ENCODE measurements at places on chromosomes 12 and 14.
A peak's percentile ranks its signal among the peaks of the same experiment; 100 is the strongest.

DNA sequence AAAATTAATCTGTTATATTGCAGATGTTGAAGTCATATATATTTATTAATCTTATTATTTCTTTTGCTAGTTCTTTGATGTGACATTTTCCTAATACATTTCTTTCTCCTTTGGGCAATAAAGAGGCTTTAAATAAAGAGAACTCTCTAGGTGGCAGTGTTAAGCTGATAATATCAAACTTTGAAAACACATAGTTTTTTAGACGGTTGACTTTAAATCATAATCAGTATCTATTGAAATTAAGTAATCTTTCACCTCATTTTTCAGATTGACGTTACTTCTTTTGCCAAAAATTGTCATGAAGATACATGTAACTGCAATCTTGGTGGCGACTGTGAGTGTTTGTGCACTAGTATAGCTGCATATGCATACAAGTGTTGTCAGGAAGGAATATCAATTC lies 130.8 kb upstream of the PTPRQ start:
- no peak for DNase-seq

GRCh38 chr12:19244312-19244711 lies 114.8 kb downstream of the PLEKHA5 start:
- DNase-seq: no peak

DNA sequence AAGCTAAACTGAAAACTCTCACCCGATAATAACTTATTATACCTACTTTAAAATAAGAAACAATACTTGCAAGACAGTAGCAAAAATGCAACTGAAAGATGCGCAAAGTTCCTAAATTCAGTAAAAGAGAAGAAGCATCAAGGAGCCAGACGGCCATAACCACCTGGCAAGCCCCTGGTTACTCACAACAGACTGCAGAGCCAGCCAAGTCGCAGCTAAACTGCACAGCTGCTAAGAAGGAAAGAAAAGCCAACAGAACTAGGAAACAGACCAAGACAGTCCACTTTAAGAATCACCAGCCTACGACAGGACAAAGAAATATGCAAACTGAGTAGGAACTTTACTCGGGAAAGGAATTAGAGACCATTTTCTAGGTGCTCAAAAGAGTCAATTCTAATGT lies 127.9 kb downstream of the TMTC1 start:
- DNase-seq: no peak

- peak; percentile 26 for DNase-seq
Measured at GRCh38 chr12:69024907-69025306, 91.9 kb upstream of the CPM start.

GRCh38 chr12:86134561-86134960 lies 121.6 kb downstream of the MGAT4C start:
- DNase-seq: peak; percentile 74

GRCh38 chr12:105018776-105019175 lies 32.7 kb downstream of the NOPCHAP1 start:
- DNase-seq: no peak

DNA sequence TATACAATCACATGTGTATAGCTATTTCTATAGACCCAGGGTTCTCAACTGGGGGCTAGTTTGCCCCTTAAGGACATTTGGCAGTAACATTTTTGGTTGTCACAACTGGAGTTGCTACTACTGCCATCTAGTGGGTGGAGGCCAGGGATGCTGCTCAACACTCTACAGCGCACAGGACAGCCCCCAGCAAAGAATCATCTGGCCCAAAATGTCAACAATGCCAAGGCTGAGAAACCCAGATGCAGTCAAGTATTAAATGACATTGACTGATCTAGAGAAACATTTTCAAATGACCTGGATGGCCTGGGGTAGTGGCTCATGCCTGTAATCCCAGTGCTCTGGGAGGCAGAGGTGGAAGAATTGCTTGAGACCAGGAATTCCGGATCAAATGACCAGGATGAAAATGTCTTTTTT lies 5.8 kb downstream of the WSB2 start:
- DNase-seq: peak; percentile 63

- no peak for DNase-seq
Measured at GRCh38 chr14:70962935-70963334, 55.7 kb downstream of the PCNX1 start.

- no peak for DNase-seq
Measured at GRCh38 chr14:65100922-65101541, 1.3 kb downstream of the MAX start.

DNA sequence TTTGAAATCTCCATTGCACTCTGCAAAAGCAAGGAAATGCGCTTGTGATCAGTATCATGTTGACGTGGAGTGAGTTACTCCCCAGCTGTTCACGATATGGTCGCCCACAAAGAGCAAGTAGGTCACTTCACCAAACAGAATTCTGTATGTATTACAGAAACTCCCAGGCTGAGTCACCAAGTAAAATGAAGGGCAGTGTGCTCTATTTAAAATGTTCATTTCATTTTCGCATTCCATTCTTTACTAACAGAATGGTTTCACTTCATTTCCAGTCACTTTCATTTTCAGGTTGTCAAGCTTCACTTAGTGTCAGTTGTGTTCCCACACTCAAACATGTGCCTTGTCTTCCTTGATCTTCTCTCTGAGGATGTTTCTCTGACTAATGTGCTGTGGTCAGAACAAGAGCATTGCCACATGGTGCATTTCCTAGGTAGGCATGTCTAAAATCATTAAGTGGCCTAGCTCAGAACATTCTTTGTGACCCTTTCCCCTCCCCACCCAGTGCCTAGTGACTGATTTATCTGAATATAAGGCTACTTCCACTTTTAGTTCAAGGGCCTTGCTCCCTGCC lies 391.2 kb downstream of the RAD51B start:
- peak; percentile 91 for DNase-seq

- DNase-seq: peak; percentile 64
Measured at GRCh38 chr12:28191051-28192048, 1.1 kb downstream of the CCDC91 start.

DNA sequence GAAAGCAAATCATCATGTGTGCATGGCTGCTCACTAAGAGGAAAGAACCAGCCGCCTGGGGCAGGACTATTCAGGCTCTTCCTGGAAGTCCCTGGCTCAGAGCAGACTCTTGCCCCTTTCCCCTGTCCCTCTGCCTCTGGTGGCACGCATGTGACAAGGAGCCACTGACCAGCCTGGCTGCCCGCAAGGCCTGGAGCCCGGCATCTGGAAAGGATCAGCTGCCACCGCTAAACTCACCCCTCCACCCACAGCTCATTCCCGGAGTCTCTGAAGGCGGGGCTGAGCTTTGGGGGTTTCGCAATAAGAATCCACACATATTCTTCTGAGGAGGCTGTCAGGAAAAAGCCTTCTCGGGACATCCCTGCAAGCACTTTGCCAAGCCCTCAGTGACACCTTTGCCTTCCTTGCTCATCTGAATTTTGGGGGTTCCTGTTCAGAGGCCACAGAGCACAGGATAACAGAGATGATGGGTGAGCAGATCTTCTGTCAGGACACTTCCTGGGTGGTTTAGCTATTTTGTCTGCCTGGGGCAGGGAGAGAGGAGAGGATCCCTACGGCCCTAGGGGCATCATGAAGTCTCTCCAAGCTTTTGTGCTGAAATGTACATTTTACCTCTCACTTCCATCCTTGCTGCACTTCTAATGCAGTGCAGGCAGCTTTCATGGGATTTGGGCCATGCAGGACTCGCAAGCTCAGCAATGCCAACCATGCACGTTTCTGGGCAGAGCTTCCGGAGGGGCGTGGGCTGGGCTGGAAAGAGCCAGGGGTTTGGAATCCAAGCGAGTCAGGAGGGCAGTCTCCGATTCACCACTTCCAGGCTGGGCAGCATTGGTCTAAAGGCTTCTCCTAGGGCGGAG lies 124.8 kb upstream of the MAP1LC3B2 start:
- DNase-seq: peak; percentile 96

DNA sequence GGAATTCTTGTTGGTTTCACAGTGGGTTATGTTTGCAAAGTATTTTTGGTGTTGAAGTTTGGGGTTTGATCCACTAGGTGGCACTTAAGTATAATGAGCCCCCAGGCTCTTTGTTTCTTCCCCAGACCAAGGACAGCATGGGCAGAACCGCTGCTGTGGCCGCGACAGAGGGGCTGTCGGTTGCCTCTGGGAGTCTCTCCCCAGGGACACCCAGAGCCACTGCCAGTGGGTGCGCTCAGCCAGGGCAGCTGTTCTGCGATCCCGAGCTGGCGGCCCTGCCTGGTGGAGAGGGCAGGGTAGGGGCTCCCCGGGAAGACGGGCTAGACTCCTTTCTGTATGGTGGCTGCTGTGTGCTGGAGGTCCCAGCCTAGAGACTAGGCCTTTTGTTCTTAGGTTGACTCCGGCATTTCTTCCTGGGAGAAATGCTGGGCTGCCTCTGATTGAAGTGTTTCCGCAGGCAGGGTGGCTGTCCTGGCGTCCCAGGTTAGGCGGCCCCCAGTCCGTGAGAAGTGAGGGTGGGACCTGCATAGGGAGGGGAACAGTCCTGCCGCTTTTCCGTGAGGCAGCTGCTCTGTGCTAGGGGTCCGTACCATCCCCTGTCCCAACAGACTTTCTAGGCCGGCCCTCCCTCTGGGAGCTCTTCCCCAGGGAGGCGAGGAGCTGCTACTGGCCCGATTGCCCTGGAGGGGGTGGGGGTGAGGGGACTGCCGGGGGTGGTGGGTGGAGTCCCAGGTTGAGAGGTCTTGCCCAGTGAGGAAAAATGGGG lies 253.1 kb upstream of the PELI2 start:
- DNase-seq: no peak

DNA sequence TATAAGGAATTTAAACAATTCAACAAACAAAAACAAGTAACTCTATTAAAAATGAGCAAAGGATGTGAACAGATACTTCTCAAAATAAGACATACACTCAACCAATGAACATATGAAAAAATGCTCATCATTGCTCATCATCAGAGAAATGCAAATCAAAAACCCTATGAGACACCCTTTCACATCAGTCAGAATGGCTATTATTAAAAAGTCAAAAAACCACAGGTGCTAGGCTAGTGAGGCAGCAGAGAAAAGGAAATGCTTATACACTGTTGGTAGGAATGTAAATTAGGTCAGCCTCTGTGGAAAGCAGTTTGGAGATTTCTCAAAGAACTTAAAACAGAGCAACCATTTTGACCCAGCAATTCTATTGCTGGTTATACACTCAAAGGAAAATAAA lies 52.0 kb downstream of the NAV3 start:
- no peak for DNase-seq

- DNase-seq: no peak
Measured at GRCh38 chr12:30729547-30729946, 25.2 kb downstream of the CAPRIN2 start.

DNA sequence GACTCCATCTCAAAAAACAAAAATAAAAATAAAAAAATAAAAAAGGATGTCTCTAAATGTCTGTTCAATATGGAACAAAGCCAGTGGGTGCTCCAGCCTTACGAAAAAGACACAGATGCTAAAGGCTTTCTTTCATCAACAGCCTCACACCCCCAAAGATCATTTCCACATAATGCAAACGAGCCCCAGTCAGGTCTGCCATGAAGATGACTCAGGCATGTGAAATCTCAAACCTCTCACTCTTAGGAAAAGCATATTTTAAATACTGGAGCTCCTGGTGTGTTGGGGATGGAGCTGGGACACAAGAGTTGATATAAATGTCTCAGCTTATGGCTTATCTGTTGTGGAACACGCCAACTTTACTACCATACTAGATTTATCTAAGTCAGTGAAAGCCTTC lies 49.9 kb upstream of the PLXNC1 start:
- DNase-seq: peak; percentile 81

- no peak for DNase-seq
Measured at GRCh38 chr12:113468365-113469223, 3.1 kb downstream of the LHX5 start.

- no peak for DNase-seq
Measured at GRCh38 chr12:17084831-17085230, 478.9 kb upstream of the LMO3 start.

- no peak for DNase-seq
Measured at GRCh38 chr12:69511016-69511415, 40.8 kb downstream of the FRS2 start.

GRCh38 chr14:51562816-51563215 lies 88.9 kb upstream of the FRMD6 start:
- DNase-seq: peak; percentile 72

- peak; percentile 63 for DNase-seq
Measured at GRCh38 chr12:108511633-108512540, 3.2 kb upstream of the FICD start.

DNA sequence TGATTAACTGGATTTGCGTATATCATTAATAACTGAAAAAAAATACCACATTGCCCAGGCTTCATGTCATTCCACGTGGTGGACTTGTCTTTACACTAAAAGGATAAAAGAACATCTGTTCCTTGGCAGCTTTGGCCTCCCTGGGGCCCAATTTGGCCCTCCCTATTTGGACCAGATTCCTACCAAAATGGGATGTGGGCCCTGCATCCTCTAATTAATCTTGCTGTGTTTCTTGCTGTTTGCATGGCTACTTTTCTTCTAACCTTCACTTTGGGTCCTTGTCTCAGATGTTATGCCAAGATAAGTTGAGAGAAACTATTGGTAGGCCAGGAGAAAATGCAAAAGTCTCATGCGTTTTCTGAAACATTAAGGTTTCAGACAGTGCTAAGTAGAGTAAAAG lies 57.5 kb downstream of the PTHLH start:
- no peak for DNase-seq

GRCh38 chr14:61663312-61663979 lies 31.9 kb upstream of the HIF1A start:
- no peak for DNase-seq

- DNase-seq: peak; percentile 42
Measured at GRCh38 chr12:124883263-124884130, 19.8 kb upstream of the SCARB1 start.

GRCh38 chr12:52899338-52900035 lies 5.4 kb downstream of the KRT8 start:
- DNase-seq: no peak

GRCh38 chr12:31119192-31119802 lies 45.6 kb downstream of the DDX11 start:
- DNase-seq: no peak

- DNase-seq: peak; percentile 41
Measured at GRCh38 chr12:1544996-1545700, 49.2 kb downstream of the FBXL14 start.

DNA sequence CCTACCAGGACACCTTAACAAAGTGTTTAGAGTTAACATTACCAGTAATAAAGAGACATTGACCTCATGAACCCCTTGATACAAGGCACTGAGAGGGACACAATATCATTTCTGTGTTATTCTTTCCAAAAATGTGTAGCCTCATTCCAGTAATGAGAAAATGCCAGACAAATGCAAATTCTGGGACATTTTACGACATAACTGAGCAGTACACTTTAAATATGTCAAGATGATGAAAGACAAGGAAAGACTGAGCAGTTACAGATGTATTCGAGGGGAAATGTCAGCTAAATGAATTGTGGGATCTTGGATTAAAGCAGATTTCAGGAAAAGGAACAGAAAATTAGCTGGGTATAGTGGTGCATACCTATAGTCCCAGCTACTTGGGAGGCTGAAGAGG lies 255.6 kb downstream of the ERC1 start:
- peak; percentile 12 for DNase-seq

DNA sequence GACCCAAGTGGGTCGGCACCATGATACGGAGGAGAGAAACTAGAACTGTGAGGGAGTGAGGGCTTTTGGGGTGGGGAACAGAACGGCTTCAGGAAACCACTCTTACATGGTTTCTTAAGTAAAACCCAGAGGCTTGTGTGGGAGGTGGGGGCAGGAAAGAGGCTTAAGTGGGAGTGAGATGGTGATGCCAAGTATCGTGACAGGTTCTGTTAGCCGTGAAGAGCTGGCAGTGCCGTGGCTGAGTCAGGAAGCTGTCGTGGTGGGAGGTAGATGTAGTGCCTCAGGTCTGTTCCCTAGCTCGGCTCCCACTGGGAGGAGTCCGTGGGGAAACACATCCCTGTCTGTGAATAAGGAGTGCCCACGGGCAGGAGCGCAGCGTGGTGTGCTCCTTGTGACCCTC lies 185.8 kb upstream of the FKBP4 start:
- no peak for DNase-seq

- DNase-seq: no peak
Measured at GRCh38 chr14:29462772-29463171, 464.9 kb downstream of the PRKD1 start.

All from fibroblast of skin of back (primary cell).